ENCODE measurements at places on chromosomes 2 and 18.

DNA sequence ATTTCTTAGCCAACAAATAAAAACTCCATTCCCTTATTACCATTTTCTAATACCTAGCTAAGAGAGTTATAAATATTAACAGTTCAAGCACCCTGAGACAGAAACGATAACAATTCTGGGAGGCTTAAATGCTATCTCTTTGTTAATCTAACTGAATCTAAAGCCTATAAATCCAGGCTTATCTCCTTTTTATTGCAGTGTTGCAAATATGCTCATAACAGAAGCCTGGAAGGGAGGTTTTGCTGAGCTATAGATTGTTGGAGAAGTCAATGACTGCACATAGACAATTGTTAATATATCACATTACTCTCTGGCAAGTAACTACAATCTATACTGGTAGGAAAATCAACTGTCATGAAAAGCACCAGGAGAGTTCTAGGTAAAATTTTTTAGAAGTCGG is 30.2 kb downstream of the ATF2 start:
- DNase-seq, result no peak

GRCh38 chr2:55934337-55934736 is 10.8 kb upstream of the EFEMP1 start:
- DNase-seq, result no peak

DNA sequence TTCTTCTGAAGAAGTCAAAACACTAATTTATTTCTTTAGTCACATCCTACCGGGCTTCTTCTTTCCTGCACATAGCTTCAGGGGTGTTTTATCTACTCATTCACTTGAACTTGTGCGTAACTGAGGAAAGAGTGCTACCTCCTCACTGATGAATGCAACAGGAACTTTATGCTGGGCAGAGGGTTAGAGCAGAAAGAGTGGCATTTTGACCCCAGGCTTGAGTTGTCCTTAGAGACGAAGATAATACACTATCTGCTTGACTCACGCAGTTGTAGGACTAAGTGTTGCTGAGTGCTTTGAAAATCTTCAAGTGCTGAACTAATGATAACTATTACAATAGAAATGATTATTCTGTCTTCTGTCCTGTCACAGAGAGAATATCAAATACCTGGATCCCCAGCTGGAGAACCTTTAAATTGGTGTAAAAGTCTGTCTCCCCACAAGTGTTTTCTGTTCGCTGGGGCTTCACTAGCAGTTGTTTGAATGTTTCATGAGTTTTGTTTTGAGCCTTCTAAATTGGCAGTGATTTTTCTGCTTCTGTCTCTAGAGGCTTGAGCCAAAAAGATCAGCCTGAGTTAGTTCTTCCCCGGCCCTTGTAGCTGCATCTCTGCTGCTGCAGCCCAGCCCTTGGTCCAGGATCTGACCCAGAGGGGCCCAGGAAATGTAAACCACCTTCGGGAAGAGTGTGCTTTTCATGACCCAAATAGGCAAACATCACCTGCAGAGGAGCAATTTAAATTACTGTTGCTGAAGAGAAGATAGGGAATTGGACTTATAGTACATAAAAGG is 86.3 kb upstream of the LGALSL start:
- no peak for DNase-seq

- DNase-seq, result no peak
Observed at GRCh38 chr18:36025025-36025424, 42.3 kb downstream of the RPRD1A start.

DNA sequence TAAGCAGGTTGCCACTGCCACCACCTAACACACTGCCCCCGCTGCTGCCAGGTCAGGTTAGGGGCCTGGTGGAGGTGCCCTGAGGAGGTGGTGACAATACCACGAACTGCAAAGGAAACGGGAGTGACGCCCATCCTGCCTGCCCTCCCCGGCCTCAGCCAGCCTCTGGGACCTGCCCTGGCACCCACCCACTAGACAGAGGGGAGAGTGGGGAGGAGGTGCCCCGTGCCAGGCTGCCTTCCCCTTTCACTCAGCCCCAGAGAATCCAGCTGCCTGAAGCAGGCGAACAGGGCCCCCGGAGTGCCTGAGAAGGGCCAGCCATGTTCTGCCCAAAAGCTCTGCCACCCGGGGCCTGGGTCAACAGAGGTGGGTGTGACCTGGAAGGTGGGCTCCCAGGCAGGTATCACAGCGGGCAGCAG is 44.5 kb upstream of the FOSL2 start:
- DNase-seq, result no peak

DNA sequence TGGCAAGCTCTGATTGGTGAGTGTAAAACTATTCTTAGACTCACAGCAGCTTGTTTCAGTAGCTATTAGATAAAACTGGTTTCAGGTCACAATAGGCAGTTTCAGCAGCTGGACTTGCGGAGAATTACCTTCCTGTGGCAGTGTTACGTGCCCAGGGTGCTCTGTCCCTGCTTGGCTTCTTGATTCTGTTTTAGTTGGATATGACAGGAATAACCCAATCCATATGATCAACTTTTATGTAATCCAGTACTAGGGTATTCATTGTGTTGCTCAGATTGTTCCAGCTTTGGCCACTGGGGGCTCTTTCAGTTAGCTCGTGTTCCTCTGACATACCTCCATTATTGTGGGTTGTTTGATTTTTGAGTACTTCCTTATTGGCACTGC is 43.1 kb downstream of the INPP4A start:
- no peak for DNase-seq

GRCh38 chr18:78169174-78169864 is 810.3 kb upstream of the SALL3 start:
- DNase-seq, result no peak

- no peak for DNase-seq
Observed at GRCh38 chr2:157349949-157350515, 24.4 kb upstream of the ERMN start.

GRCh38 chr2:170076189-170076588 is 101.8 kb upstream of the MYO3B start:
- no peak for DNase-seq

DNA sequence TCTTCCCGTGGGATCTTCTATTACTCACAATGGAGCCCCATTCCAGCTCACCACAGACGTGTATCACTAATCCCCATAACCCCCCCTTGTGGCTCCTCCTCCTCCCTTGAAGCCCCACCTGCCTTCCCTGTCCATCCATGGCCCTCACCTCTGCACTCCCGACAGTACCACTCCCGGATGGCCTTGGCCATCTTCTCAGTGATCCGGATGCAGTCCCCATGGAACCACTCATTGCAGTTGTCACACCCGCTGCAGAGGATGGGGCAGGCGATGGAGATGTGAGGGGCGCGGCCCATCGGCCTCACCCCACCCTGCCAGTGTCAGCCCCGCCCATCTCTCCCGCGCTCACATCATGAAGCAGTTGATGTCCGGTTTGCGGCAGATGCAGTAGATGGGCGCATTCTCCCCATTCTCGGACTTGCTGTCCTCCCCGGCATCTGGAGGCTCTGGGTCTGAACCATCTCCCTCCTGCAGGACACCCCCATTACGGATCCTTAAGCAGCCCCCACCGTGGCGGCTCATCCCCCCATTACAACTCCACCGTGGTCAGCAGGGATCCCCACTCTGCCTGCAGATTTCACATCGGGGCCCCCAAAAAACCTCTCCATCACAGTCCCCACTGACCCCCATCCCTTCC is 983 bp downstream of the CXXC1 start:
- DNase-seq, result no peak

DNA sequence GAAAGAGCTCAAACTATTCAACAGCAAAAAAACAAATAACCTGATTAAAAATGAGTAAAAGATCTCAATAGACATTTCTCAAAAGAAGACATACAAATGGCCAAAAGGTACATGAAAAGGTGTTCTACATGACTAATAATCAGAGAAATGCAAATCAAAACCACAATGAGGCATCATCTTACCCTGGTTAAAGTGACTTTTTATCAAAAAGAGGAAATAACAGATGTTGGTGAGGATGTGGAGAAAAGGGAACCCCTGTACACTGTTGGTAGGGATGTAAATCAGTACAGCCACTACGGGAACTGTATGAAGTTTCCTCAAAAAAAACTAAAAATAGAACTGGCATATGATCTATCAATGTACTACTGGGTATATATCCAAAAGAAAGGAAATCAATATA is 39.8 kb upstream of the TMEM163 start:
- DNase-seq, result no peak

- no peak for DNase-seq
Observed at GRCh38 chr2:85839461-85839860, 49.3 kb downstream of the ST3GAL5 start.

- no peak for DNase-seq
Observed at GRCh38 chr2:233492078-233492477, 74.5 kb downstream of the USP40 start.

DNA sequence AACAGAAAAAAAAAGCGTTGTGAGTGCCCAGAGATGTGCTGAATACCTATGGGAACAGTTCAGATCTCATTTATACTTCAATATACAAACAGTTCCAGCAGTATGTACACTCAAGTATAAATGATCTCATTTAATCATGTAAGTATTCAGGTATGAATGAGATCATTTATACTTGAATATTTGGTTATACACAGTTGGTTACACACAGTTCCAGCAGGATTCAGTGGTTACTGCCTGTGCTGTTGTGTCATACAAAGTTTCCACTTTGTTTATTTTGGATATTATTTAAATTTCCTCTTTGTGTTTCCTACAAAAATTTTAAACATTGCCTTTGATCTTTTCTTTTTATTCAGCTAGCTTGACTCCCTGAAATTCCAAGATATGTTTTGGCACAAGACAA is 293.5 kb upstream of the SLC39A10 start:
- DNase-seq, result no peak

- peak; percentile 4 for DNase-seq
Observed at GRCh38 chr18:55981712-55982475, 393.9 kb upstream of the TCF4 start.

Measured in CMK (cell line).